ENCODE measurements at places on chromosomes 1 and 21.

GRCh38 chr1:186188004-186188539 is 187.0 kb downstream of the TPR start:
- DNase-seq, result peak; percentile 94

- no peak for DNase-seq
Observed at GRCh38 chr1:31371121-31371959, 1.5 kb downstream of the FABP3 start.

DNA sequence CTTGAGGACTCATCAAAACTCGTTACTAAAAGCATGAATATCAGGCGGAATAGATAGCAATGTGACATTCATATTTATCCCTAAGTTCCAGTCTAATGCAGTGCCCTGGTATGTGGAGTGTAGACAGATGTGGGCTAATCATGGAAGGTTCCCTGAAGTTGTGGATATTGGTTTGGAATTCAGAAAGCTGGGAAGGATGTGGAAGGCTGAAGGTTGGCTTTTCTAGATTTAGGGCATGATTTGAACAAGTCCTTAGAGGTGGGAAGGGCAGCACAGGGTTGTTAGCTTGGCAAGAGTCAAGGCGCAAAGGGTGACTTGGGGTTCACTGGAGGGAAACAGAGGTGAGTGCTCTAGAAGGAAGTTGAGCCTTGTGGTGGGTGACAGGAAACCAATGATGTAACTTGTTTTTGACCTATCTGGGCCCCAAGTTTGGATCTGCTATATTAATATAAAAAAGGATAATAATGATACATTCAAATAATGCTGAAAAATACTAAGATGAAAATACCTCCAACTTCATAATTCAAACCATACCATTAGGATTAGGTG is 21.9 kb downstream of the LGALS8 start:
- no peak for DNase-seq

DNA sequence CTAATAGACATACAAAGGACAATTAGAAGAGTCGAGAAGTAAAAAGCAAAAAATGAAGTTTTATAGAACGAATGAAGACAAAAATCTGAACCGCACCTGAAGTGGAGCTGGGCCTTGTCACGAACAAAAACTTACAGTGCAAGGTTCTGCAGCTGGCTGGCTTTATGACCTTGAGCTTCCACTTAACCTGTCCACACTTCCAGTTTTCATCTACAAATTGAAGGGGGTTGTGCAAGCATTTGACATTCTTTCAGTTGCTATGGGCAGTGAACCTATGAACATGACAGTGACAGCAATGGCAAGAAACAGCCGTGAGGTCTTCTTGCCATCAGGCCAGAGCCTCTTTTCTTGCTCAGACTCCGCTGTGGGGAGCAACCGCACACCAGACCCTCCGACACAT is 93.2 kb downstream of the DSCAM start:
- DNase-seq, result no peak

GRCh38 chr1:8104278-8105236 is 78.4 kb upstream of the ERRFI1 start:
- DNase-seq, result no peak

DNA sequence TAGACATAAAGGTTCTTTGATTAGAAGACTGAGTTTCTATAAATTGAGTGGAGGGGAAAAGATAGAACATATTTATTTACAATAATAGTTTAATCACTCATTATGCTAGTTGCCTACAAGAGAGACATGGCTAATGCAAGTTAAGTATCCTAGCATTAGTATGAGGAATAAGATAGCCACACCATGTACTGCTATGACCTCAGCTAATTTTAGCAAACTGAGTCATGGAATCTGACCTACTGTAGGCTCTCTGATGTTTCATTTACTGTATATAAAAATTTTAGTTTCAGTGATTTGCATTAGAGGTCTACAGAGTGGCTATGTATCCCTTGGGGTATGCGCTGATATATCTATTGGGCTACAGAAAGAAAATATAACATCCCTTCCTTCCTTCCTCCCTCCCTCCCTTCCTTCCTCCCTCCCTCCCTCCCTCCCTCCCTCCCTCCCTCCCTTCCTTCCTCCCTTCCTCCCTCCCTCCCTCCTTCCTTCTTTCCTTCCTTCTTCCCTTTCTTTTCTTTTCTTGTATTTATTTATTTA is 5.8 kb downstream of the AGL start:
- no peak for DNase-seq

- DNase-seq, result peak; percentile 99
Observed at GRCh38 chr1:218480137-218480536, 135.0 kb downstream of the TGFB2 start.

- peak; percentile 29 for DNase-seq
Observed at GRCh38 chr1:118077331-118078045, 107.5 kb downstream of the SPAG17 start.

- no peak for DNase-seq
Observed at GRCh38 chr1:247386217-247386616, 29.8 kb upstream of the NLRP3 start.

GRCh38 chr1:16006552-16007485 is 2.8 kb downstream of the SRARP start:
- no peak for DNase-seq

DNA sequence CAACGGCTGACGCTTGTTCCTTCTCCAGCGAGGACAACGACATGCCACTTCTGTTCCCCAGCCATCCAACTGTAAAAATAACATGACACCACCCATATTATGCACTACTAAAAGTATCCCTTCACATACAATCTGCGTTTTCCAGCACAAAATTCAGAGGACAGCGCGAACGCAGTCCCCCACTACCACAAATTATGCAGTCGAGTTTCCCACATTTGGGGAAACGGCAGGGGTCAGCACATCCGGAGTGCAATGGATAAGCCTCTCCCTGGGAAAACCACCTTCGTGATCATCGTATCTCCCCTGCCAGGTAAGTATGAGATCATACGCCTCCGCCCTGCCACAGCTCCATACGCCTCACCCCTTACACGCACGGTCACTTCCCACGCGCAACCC is 120.9 kb downstream of the PPIAL4G start:
- no peak for DNase-seq

DNA sequence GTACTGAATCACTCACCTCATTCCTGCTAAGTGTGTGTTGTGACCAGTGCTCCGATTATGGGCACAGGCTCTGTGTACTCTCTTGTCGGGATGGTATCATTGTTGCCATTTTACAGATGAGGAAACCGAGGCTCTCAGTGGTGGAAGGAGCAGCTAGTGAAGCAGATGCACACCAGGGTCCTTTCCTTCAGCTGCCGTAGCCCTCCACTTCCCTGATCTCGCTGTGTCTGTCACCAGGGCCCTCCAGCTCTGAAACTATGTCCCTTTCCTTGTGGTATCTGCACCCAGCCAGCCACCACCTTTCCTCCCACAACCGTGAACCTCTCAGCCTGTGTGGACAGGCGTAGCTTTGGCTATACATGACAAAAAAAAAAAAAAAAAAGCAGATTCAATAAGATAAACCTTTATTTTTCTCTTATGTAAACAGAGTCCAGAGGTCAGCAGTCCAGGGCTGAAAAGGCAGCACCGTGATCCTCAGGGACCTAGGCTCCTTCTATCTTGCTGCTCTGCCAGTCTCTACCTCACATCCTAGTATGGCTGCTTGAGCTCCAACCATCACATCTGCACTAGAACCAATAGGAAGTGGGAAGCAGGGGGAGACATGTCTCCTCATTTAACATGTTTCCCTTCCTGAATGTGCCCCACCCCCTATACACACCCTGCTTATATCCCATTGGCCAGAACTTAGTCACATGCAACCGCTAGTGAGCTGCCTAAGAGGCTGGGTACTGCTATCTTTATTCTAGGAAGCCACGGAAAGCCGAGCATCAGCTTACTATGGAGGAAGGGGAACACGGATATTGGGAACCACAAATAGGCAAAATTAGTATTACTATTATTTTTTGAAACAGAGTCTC is 44.3 kb downstream of the TMEM51 start:
- DNase-seq, result no peak

DNA sequence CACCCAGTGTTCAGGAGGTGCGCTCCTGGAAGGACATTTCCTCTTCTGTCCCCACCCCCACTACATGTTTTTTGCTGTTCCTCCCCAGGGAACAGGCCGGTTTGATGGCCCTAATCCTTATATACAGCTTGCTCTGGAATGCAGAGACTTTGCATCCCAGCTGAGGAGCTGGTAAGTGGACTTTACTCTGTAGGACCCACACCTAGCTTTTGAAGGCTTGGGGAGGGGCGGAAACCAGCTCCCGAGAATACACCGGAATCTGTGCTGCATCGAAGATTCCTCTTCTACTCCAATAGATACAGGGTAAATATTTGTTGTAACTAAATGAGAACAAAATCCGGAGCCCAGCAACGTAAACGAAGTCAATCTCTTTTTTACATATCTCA is 1.2 kb upstream of the CGN start:
- no peak for DNase-seq

- no peak for DNase-seq
Observed at GRCh38 chr1:240719953-240720700, 108.2 kb upstream of the GREM2 start.

GRCh38 chr1:89890085-89890752 is 69.4 kb downstream of the LRRC8D start:
- peak; percentile 45 for DNase-seq

- DNase-seq, result no peak
Observed at GRCh38 chr1:208985231-208985630, 598.3 kb upstream of the CAMK1G start.

DNA sequence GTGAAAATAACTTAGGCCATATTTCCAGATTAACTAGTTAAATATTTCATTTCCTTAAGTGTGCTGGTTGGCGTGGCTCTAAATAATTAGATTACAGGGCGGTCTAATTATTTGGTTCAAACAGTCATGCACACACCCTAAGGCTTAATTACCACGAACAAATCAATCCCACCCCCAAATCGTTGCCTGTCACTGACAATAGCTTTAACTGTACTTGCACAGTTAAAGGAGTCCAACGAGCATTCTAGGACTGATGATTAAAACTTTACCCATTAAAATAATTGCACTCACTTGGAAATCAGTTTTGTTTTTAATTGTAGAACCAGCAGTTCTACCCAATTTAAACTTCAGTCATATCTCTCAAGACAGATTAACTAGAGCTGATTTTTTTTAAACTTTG is 1.5 kb upstream of the POU2F1 start:
- no peak for DNase-seq

DNA sequence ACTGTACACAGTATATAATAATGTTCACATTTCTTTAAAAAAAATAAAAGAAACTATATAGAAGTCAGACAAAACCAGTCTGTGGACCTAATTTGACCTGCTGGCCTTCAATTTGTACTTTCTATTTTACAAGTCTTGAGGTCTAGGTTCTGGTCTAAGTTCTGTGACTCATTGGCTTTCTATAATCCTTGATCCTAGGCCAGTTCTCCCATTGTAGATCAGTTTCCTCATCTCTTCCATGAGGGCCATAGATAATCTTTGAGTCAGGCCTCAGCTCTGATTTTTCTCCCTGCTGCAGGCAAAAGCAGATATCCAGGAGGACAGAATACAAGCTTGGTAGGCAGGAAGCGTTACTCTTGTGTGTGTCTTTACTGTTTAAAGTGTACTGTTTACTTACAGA is 603.7 kb upstream of the CAMK1G start:
- no peak for DNase-seq

DNA sequence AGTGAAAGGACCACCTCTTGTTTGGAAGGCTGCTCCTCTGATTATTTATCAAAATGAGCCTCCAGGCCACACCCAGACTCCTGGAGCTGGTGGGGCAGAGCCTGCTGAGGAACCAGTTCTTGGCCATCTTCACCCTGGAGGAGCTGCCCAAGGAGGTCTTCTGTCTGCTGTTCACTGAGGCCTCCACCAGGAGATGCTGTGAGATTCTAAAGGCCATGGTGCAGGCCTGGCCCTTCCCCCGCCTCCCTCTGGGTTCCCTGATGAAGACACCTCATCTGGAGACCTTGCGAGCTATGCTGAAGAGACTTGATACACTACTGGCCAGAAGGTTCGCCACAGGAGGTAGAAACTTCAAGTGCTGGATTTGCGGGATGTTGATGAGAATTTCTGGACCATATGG is 61.7 kb upstream of the GJA8 start:
- peak; percentile 14 for DNase-seq

- DNase-seq, result no peak
Observed at GRCh38 chr1:204894031-204894430, 23.4 kb downstream of the NFASC start.
